Fibroblast of skin of right quadriceps (primary cell): ENCODE measurements at places on chromosomes 6 and 20.

DNA sequence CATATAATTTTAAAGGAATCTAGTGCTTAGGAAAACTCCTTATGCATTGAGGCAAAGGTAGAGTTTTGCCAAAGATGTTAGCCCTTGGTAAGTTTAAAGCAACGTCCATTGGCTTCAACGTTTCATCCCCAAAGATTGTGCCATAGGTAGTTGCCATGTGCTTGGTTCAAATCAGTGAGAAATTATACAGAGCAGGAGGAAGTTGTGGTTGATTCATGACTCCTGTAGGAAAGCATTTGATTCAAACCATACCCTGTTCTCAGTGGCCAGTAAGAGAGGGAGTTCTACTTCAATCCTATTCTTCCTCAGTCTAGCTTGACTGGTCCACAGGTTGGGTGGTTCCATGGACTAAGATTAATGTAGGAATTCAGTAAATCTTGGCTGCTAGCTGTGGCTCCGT lies 535.6 kb downstream of the QKI start:
- peak; percentile 42 for DNase-seq

DNA sequence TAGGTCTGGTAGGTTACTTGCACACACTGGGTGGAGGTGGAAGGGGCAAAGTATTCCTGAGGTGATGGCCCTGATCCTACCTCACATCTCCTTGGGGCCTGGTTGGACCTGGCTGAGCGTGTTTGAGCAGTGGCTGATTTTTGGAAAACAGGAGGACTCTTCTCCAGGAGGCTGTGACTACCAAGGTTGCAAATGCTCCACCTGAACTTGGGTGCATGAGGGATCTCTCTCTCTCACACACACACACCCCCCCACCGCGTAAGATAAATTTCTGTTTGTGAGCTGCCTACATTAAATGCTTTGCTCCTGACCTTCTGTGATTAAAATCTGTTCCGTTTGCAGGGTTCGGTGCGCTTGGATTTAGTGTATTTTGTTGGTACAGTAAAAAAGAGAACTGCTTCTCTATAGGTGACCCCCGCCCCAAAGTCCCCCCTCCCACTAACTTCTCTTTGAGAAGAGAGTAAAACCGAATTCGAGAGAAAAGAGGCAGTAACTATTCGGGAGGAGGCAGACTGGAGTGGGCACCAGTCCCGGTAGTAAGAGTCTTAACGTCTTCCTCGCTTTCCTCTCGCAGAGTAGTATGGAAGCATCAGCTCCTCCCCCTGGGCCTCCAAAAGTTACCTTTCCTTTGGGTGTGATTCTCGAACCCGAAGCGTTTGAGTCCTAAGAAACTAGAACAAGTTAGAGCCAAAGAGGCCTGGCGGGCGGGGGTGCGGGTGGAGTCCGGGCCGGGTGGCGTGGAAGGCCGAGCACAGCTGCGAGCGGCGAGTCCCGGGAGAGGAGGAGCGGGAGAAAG lies 585 bp upstream of the DSE start:
- DNase-seq = no peak

GRCh38 chr6:125082908-125083683 lies 70.5 kb upstream of the TPD52L1 start:
- no peak for DNase-seq

DNA sequence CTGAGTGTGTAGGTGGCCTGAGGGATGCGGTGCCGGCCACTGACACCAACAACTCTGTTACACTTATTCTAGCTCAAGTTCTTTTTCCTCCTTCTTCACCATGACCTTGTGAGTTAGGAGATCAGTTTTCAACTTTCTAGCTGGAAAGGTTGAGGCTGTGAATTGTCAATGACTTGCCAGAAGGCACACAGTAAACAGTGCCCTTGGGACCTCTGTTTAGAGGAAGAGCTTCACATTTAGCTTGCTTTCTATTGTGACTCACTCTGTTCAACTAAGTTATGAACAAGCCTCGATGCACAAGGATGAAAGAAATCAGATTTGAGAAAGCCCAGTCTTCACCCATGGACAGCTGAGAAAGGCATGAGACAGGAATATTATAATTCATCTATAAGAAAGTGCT lies 455.6 kb downstream of the MAFB start:
- peak; percentile 1 for DNase-seq

- DNase-seq = no peak
Measured at GRCh38 chr6:169933839-169934698, 182.6 kb downstream of the ERMARD start.

DNA sequence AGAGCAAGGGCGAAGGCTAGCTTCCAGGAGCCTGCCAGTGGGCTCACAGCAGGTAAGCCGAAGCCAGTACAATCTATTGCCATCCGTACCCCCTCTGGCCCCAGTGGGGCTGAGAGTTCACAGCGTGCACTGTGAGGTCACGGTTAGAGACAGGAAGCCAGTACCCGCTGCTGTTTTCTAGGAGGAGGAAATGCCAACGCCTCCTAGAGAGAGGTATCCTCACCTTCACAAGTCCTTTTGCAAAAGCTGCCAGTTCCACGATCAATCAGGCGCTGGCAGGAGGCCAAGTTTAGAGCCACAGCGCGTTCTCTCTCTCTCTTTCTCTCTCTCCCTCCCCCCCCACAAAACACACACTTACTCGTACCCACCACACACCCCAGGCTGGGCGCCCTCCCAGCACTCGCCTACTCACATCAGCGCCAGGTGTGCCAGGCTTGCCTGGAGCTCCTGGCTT lies 22.5 kb downstream of the COL9A1 start:
- DNase-seq = no peak

- DNase-seq = peak; percentile 93
Measured at GRCh38 chr20:37516811-37517750, 4.0 kb upstream of the NNAT start.

GRCh38 chr20:23349338-23350195 lies 1.0 kb upstream of the NXT1 start:
- peak; percentile 75 for DNase-seq

DNA sequence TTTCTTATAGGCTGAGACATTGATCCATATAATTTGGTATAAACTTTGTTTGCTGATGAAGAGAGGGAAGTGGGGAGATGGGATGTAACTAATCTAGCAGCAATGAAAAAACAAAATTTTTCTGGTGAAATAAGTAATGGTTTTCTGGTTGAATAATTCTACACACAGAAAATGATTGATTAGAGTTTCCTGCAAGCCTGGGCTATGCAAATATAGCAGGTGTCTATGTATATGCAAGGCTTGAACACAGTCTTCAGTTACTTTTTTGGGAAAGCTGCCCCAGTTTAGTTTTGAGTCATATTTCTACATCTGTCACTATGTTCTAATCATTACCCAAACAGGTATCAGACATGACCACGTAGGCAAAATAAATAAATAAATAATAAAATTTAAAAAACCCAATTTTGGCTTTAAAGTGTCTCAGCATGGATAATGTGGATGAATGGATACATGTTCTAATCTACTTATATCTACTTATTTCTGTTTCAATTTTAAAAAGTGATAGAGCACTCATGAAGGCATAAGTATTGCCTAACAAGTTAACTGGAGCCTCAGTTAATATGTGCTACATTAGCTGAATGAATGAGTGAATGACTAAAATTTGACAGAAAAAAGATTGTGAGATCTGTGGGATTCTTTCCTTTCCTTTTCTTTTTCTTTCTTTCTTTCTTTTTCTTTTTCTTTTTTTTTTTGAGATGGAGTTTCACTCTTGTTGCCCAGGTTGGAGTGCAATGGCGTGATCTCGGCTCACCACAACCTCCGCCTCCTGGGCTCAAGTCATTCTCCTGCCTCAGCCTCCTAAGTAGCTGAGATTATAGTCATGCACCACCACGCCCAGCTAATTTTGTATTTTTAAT lies 37.2 kb upstream of the TFB1M start:
- no peak for DNase-seq

DNA sequence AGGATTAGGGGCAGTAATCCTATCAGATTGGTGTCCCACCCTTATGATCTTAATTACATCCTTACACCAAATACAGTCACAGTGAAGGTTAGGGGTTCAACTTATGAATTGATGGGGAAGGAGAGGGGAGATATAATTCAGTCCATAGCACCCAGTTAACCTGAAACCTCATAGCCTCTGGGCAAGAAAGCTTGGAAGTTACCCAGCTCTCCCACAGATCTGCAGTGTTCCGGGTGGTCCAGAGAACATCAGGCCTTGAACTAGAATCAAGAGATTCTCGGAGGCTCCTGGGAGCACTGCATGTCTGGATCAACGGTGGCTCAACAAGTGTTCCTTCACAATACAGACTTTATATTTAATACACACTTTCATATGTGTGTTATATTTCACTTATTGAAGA lies 392.6 kb upstream of the MARCKS start:
- DNase-seq = no peak

DNA sequence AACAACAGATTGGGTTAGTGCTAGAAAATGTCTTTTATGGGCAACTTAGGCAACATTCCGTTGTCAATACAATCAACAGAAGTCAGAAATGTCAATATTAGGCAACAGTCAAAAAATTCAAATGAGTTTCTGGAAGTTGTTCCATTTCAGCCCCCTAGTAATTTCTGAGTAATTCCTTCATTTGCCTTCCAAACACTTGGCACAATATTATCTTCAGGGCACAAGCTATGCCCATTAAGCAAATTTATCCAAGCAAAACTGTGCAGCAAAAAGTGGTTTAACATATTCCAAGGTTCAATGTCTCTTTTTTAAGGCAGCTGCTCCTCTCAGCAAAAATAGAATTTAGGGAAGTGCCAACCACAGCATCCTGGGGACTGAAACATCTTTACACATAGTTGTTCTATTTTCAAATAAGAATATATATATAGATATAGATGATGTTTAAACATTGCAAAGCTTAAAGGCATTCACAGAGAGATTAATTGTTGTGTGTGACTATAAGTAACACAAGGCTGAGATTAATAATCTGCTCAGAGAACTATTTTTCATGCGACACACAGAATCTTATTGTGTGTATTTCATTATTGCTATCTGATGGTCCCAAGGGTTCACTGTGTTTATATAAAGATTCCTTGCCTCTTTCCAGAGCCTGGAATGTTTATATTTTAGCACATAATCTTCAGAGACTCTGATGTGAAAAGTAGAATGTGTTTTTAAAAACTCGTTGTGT lies 75.2 kb upstream of the ADTRP start:
- DNase-seq = peak; percentile 11
